ENCODE measurements at places on chromosomes 1 and 21. TPM values are rescaled to one million over a fixed set of nuclear protein-coding genes. Genes with fewer than 3 reads are reported as not detected.

Gene OLFML3
- 64.8 TPM for total RNA-seq

Gene ELF3
- not detected for total RNA-seq

Gene PRELP
- total RNA-seq: 1.3 TPM

Gene ADGRL2
- 54.0 TPM for total RNA-seq

Gene YY1AP1
- 77.1 TPM for total RNA-seq

Gene STPG1
- 0.44 TPM for total RNA-seq

Gene RIMKLA
- total RNA-seq: not detected

Gene CDC42
- total RNA-seq: 182 TPM

Gene LCE3D
- not detected for total RNA-seq

Gene VWA5B1
- not detected for total RNA-seq

Gene TRIM63
- not detected for total RNA-seq

Gene FOXO6
- total RNA-seq: not detected

Gene TMEM52
- total RNA-seq: not detected

Gene KRTAP13-2
- total RNA-seq: not detected

Gene CLCA4
- not detected for total RNA-seq

Gene TRIM58
- total RNA-seq: not detected
